ENCODE measurements at places on chromosomes 11 and 22.

GRCh38 chr11:48105096-48105990 is 111.3 kb upstream of the OR4B1 start:
- no peak for DNase-seq

DNA sequence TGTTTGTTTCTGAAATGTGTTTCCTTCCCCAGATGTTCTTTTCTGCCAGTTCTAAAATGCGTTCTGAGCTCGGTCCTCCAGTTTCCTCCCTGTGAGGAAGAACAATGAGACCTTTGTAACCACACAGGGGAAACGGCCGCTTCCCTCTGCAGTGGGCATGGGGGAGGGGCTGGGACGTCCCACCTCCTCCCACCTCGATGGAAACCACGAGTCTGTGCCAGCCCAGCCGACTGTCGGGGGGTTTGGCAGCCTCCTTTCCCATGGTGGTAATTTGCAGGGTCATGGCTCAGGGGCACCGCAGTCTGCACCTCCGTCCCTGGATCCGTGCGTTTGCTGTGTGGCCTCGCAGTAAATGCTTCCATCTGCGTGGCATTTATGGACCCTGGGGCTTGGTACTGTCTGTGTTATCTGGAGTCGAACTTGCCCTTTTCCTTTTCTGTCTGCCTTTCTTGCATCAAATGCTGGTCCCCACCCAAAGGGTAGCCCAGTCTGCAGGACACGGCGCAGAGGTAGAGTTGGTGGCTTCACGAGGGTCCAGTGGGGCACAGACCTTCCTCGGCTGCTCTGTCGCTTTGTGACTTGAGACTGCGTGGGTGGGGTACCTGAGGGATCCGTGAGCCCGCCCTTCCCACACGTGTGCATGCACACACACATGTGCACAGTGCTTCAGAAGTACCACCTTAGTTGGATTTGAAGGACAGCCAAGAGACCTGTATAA is 16.1 kb downstream of the LRP5 start:
- DNase-seq = peak; percentile 95

DNA sequence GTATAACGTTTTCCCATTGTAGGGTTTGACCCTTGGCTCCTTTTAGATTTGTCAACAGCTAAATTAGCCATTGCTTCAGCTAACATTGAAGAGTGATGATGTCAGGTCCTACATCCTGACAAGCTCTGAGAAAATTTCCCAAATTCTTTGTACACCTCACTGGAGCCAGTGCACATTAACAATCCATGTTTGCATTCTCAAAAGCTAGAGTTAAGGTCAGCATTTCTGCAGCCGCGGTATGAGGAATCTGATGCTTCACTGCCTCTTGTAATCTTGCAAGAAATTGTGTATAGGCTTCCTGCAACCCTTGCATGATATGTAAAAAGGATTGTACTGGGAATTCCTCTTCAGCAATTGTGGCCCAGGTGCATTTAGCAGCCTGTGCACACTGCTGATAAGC is 33.1 kb upstream of the NCAM1 start:
- no peak for DNase-seq

DNA sequence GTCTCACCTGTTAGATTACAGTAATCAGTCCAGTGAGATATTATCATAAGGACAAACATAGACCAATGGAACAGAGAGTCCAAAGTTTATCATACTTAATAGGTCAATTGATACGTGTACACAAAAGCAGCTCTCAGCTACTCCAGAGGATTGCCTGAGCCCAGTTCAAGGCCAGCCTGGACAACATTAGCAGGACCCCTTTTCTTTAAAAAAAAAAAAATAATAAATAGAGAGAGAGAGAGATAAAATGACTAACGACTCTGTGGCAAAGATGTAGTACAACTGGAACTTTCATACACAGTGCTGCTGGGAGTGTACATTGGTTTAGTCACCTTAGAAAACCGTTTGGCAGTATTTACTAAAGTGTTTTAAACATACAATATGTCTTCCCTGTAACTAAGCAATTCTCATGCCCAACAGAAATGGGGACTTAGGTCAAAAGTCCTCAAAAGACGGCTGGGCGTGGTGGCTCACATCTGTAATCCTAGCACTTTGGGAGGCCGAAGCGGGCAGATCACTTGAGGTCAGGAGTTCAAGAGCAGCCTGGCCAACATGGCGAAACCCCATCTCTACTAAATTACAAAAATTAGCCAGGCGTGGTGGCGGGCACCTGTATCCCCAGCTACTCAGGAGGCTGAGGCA is 10.6 kb downstream of the SNX32 start:
- no peak for DNase-seq

DNA sequence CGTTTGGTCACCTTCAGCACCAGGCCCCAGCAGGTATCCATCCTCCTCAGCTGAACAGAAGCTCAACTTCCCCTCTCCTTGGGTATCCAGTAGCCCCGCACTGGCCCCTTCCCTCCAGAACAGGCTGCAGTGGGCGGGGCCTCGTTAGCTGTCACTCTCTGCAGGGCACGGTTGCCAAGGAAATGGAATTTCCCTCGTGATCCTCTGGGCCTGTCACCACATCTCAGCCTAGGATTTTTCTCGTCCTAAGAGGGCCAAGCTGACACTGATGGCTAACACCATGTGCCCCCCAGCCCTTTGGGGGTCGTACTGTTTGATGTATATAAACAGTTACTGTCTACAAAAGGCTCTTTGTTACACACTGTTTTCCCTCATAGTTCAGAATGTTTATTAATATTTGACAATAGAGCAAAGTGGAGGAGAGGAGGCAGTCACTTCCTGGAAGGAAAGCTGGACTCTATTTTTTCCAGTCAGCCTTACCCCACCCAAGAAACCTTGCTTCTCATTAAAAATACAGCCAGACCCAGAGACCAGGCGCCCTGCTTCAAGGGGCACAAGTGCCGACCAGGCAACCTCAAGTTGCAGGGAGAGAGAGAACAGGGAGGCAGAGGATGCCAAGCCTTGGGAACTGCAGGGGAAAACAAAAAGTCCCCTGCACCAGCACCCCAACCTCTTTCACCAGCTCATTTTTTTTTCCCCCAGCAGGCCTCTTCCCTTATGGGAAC is 44.5 kb downstream of the FEZ1 start:
- no peak for DNase-seq

- no peak for DNase-seq
Observed at GRCh38 chr11:6420677-6421076, 1.8 kb upstream of the APBB1 start.

DNA sequence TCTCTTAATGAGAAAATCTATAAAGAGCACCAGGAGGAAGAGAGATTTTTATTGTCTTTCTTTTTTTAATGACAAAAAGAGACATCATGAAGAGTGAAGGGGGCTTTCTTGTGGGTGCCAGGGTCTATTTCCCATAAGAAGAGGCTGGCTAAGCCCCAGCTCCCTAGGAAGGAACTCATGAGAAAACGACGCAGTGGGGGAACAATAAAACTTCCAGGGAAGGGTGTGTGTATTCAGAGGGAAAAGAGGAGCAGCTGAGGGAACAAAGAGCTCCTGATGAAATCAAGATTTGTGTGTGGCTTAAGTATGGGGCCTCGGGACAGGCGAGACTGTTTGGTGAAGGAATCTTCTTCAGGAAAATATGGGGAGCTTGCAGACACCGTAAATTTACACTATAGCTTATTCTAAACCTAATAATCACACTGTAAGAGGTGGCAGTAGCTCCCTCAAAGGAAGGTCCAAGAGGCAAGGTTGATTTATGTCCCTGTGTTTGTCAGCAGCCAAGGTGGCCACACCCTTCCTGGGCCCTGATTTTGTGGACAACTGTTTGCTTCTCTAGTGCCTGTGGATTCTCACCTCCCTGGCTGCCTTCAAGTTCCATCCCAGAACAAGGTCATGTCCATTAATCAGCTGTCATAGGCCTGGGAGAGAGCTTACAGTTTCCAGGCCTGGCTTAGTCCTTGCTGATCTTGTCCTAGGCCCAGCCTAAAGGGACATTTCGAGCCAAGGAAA is 615.7 kb downstream of the INSC start:
- DNase-seq = no peak

DNA sequence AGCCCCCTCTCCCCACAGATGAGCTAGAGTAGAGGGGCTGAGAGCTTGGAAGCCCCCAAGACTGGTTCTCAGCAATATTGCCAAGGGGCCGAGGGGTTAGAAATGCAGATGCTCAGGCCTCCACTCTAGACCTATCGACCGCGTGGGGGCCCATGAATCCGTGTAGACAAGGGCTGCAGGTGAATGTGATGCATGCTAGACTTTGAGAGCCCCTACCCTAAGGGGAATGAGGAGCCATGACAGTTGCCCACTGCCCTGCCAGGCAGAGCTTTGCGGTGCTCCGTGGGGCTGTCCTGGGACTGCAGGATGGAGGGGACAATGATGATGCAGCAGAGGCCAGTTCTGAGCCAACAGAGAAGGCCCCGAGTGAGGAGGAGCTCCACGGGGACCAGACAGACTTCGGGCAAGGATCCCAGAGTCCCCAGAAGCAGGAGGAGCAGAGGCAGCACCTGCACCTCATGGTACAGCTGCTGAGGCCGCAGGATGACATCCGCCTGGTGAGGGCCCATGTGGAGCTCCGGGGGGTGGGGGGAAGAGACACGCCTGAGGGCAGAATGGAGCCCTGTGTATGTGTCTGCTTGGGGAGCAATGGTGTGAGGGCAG is 1.3 kb downstream of the SSH3 start:
- DNase-seq = no peak

- peak; percentile 34 for DNase-seq
Observed at GRCh38 chr11:13487661-13488030, 8.2 kb downstream of the PTH start.

- DNase-seq = no peak
Observed at GRCh38 chr11:46865340-46865739, 19.3 kb upstream of the CKAP5 start.

GRCh38 chr22:37497062-37497599 is 10.9 kb upstream of the MFNG start:
- no peak for DNase-seq

DNA sequence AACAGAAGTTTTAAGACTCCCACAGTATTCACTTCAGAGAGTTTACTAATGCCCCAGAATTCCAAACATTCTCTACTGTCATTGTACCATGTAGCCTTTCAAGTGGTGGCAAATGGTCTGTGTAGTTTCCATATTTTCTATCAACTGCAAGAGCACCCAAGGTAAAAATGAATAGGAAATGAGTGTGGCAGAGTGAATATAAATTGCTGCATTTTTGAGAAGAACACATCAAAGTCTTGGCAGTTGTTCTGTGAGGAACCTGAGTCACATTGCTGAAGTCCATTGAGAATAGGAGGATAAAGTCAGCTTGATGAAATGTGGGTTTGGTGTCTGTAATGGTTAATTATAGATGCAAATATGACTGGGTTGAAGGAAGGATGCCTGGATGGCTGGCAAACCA is 193.6 kb downstream of the AASDHPPT start:
- DNase-seq = no peak

GRCh38 chr22:45830531-45831245 is 146.3 kb downstream of the WNT7B start:
- DNase-seq = no peak

DNA sequence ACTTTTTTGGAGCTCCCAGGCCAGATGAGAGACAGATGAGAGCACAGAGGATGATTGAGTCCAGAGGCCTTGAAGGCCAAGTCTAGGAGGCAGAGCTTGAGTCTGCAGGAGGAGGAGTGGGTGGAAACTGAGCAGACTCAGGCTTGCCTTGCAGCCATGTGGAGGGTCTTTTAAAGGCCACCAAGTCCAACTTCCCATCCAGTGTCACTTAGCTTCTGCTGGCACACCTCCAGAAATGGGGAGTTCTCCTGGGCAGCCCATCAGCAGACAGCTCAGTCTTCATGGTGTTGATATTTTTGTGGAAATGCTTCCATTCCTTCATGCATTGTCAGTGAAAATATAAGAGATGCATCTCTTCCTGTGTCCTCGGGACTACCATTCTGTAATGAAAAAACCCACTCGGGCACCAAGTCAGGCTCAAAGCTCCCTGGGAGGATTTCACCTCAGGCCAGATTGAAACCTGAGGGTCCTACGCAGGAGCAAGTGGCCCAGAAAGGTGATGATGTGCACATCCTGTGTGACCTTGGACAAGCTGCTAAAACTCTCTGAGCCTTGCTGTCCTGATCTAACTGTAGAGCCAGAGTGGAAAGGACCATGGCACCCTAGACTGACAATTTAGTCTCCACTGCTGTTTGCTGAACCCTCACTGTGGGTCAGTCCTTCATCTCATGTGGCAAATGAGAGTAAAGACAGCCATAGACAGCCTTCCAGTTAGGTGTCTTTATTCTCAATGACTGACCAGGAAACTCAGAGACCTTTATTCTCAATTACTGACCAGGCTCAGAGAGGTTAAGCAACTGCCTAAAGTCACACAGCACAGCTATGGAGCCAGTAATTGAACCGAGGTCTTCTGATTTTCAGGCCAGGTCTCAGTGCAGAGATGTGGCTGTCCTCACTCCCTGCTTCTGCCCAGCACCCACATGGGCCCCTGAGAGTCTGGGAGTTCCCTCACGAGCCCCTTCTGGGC is 2.9 kb upstream of the LRRC32 start:
- no peak for DNase-seq

DNA sequence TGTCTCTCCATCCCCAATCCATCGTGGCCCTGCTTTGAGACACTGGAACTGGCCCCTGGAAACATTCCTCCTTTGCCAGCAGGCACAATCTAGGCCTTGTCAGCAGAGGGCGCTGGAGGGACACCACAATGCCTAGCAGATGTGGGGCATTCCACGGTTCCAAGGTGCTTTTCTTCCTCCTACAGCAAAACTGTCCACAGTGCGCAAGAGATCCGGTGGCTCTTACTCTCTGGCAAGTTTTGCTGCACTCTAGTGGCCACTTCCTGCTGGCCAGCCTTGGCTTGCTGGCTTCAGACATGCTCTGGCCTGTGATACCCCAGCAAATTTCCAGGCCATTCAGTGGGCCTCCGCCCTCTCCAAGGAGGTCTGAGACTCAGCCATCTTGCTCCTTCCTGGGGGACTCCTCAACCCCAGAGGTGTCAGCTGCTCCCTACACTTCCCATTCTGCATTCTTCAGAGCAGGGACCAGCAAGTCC is 17.1 kb upstream of the RBM4B start:
- peak; percentile 100 for DNase-seq

GRCh38 chr11:101030692-101031091 is 98.9 kb downstream of the PGR start:
- DNase-seq = no peak

- DNase-seq = peak; percentile 89
Observed at GRCh38 chr22:50306753-50307749, at the start of gene PLXNB2. Gene PLXNB2, minus strand, starts transcription at chr22:50307646. Its CDS starts 17,062 bp downstream, at chr22:50290584.

- no peak for DNase-seq
Observed at GRCh38 chr11:46616551-46617133, 385 bp downstream of the HARBI1 start.

GRCh38 chr22:40328546-40329456 is 17.5 kb upstream of the ADSL start:
- no peak for DNase-seq

DNA sequence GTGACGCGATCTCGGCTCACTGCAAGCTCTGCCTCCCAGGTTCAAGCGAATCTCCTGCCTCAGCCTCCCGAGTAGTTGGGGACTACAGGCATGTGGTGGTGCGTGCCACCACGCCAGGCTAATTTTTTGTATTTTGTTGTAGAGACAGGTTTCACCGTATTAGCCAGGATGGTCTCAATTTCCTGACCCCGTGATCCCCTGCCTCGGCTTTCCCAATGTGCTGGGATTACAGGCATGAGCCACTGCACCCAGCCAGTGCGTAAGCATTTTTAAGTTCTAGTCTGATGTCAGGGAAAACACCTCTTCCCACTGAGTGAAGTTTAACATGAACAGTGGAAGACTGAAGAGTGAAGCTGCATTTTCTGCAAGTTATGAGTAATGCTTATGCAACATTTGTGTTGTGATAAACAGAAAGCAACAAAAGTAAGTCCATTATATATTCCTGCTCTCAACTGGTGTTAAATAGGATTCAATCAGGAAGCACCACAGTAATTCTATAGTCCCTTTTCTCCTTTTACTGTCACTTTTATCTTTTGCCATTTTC is 1219.8 kb upstream of the RAG2 start:
- no peak for DNase-seq

Measured in HuH-7.5 (cell line).